ENCODE measurements at places on chromosomes 6 and 20.

GRCh38 chr6:168196881-168197635 is 118.0 kb upstream of the FRMD1 start:
- no peak for DNase-seq

GRCh38 chr20:33853507-33853813 is 42.3 kb downstream of the CHMP4B start:
- no peak for DNase-seq

DNA sequence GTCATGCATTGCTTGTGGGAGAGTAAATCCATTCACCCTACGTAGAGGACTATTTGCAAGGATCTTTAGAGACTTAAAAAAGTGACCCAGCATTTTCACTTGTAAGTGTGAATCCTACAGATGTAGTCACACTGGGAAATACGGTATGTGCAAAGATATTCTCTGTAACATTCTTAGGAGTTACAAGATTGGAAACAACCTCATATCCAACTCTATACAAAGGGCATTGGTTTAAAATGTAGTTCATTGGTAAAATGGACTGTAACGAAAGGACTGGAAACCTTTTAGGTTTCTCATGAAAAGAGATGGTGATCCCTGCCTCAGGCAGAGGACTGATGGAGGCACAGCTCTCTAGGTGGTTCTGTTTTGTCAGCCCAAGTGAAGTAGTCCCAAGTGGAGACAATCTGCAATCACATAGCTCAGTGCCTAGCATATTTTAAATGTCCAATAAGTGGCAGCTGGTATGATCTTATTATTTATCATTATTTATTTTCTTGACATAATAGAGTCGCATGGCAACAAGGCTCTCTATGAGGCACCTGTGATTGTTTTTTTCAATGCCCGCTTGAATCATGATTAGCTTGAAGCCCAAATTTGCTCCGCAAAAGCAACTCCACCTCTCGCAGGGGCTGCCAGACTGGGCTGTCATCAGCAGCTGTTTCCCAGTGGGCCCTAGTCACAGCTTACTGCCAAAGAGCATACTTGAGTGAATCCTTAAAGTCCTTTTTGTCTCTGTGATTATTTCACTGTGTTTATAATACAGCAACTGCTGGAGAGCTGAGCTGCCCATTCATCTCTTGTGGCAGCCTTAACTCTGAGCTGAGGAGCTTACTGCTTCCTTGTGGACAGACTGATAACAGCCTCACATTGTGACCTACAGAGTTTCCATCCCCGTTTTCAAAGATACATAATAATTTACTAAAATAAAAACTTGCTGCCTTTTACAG is 19.8 kb upstream of the ENPP1 start:
- no peak for DNase-seq

DNA sequence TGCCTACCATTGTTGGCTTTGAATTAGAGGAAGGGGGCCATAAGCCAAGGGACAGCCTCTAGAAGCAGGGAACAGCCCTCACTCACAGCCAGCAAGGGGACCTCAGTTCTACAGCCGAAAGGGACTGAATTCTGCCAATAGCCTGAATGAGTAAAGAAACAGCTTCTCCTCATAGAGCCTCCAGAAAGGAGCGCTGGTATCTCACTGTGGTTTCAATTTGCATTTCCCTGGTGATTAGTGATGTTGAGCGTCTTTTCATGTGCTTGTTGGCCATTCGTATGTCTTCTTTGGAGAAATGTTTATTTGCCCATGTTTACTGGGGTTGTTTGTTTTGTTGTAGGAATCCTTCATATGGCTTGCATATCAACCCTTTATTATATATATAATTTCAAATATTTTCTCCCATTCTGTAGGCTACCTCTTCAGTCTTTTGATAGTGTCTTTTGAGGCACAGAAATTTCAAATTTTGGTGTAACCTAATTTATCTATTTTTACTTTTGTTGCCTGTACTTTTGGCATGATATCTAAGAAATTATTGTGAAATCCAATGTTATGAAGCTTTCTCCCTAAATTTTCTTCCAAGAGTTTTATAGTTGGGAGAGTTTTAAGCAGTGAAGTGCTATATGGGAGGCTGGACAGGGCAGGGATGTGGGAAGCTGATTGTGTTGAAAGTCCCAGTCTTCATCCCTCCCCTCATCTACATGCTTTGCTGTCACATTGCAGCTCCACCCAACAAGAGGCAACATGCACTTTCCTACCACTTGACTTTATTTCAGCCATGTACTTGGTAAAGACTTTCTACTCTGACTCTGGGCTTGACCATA is 82.3 kb upstream of the SHLD1 start:
- no peak for DNase-seq

GRCh38 chr20:9886227-9886626 is 47.4 kb upstream of the PAK5 start:
- DNase-seq = no peak

- DNase-seq = no peak
These were observed 650 bp upstream of the CASP8AP2 start for GRCh38 chr6:89828988-89829471.

DNA sequence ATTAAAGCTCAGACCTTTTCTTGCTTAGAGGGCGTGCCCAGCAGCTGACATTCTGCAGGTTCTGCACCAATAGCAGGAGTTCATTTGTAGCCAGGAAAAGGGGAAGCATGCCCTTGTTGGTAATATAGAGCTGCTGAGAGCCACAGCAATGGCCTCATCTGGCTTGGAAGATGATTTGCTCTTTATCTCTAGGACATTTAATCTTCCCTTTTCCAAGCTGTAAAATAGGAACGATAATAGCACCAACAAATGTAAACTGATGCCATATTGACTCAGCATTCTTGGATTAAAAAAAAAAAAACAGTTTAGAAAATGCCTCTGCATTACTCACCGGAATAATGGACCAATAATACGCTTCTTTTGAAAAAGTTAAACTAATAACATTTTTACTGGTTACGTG is 93.4 kb upstream of the SLC2A12 start:
- DNase-seq = no peak

DNA sequence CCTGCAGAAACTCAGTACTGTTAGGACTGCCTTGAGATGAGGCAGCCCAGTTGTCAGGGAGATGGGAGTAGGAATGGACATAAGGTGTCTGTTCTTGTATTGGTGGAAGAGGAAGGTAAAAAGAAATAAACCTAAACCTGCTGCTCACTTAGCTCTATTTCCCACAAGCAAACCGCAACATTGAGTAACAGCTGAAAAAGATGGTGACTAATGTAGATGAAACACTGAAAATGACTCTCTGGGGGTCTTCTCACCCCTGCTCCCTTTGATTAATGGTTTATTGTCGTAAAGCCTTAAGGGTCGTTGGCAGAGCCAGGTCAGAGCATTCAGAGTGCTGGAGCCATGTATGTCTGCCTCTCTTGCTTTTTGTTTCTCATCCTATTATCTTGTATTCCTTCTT is 87.5 kb downstream of the FOXO3 start:
- DNase-seq = no peak

Measured in stimulated activated CD8-positive, alpha-beta memory T cell treated with anti-CD3 and anti-CD28 coated beads, Interleukin-4, amount 100 ng/mL, for 4 hours (primary cell).